Left renal pelvis (tissue), 4 donors: ENCODE measurements at places on chromosomes 5 and 9. TPM values are rescaled to one million over a fixed set of nuclear protein-coding genes. Genes with fewer than 3 reads are reported as not detected.

Gene LRRC19
- 14.9 TPM for polyA plus RNA-seq

Gene CCL21
- 8.0 TPM for polyA plus RNA-seq

Gene SLC44A1
- polyA plus RNA-seq = 33.4 TPM

Gene NEURL1B
- polyA plus RNA-seq = 16.1 TPM

Gene TNFSF8
- polyA plus RNA-seq = 0.41 TPM

Gene SPINK7
- 0.19 TPM for polyA plus RNA-seq

Gene MSX2
- polyA plus RNA-seq = 0.70 TPM

Gene WNT8A
- polyA plus RNA-seq = not detected

Gene TPPP
- polyA plus RNA-seq = 3.9 TPM

GRCh38 chr9:5559659-5560058, 49.3 kb downstream of the PDCD1LG2 start:
- DNase-seq = no peak

GRCh38 chr9:19386502-19387044, 6.5 kb upstream of the RPS6 start:
- no peak for DNase-seq

DNA sequence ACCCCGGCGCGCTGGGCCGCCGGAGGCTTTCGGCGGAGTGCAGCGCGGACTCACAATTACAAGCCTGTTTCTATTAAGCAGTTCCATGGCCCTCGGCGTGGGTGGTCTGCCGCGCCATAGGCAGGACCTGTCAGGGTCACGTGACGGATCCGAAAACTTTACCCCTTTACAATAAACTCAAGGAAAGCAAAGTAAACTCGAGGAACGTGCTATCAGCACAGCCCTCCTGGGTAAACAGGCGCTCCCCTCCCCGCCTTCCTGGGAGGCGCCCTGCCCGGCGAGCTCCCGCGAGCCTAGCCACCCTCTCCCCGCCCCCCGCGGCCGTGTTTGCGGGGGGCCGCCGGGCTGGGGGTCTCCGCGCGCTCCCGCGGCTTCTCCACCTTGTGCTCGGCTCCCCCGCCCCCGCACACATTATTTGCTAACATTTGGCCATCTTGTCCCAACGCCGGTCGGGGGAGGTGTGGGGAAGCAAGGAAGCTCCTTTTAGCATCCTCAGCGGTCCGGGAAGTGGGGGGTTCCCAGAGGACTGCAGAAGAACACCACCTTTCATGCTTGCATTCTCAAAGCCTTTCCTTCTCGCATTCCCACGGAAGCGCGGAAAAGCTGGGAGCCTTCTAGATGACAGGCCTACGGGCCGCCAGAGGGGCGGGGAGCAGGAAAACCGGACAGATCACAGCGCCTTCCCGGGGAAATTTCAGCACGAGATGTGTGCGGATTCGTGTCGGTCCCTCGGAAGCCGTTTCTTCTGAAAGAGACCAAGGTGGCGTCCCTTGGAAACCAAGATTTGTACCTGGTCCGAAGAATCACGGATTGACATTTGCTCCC, at the start of gene PTCH1:
Gene PTCH1 (minus strand): TSS at position 238 of the 825 bp plus-strand sequence.
- DNase-seq = no peak

- DNase-seq = peak; percentile 22
These were observed 684 bp upstream of the MED7 start for GRCh38 chr5:157143127-157143971.

GRCh38 chr9:129347316-129348120, 169.5 kb upstream of the IER5L start:
- no peak for DNase-seq

GRCh38 chr5:167489202-167489601, 802.2 kb upstream of the WWC1 start:
- DNase-seq = no peak

GRCh38 chr9:13090628-13091027, 188.9 kb downstream of the MPDZ start:
- DNase-seq = no peak

- DNase-seq = no peak
These were observed 19.4 kb downstream of the SPACA9 start for GRCh38 chr9:132898051-132898450.

DNA sequence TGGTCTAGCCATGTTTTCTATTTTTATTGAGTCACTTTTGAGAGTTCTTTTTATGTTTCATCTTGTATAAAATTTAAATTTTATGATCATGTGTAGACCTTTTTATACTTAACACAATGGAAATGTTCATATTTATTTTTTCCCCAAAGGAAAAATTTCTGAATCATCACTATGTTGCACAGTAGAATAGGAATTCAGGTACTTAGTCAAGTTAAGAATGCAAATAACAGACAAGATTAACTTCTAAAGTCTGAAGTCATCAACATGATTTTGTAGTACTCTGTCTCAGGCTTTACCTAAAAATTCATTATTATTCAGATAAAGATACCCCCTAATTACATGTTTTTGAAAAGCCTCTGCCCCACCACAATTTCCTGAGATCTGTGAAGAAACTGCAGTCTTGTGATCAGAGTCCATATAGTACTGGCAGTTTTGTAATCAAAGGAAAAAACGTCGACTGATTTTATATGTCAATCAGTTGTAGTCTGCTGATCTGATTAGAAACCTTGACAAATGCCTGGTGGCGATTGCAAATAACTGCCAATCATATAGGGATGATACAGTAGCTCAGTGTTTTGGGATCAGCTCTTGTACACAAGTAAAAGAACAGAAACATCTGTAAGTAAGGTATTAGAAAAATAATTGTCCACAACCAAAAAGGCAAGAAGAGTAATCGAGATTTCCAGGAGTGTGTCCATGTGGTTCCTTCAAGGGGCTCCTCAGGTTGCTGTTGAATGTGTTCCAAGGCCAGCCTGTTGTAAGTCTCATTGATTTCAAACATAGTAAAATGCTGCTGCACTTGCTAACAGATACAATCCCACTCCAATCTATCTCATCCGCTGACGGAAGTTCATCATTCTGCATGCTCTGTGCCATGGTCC, 352.4 kb downstream of the ARRDC3 start:
- no peak for DNase-seq

GRCh38 chr9:86351880-86352279, 2.3 kb downstream of the TUT7 start:
- DNase-seq = no peak

GRCh38 chr5:20605732-20606525, 617.9 kb upstream of the CDH18 start:
- no peak for DNase-seq

- no peak for DNase-seq
These were observed 414.7 kb upstream of the CCNG1 start for GRCh38 chr5:163022582-163023128.

GRCh38 chr5:406041-406440, 36.9 kb upstream of the EXOC3 start:
- no peak for DNase-seq

DNA sequence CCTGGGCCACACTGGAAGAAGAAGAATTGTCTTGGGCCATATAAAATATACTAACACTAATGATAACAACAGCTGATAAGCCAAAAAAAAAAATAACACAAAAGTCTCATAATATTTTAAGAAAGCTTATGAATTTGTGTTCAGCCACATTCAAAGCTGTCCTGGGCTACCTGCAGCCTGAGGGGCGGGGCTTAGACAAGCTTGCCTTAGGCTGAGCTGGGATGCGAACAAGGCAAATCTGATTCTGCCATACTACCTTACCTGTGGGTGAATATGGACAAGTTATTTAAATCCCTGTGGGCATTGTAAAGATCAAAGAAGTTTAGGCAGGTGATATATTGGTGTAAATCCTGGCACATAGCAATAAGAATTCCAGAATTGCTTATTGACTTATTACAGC, 212.3 kb upstream of the ATP10B start:
- DNase-seq = no peak

DNA sequence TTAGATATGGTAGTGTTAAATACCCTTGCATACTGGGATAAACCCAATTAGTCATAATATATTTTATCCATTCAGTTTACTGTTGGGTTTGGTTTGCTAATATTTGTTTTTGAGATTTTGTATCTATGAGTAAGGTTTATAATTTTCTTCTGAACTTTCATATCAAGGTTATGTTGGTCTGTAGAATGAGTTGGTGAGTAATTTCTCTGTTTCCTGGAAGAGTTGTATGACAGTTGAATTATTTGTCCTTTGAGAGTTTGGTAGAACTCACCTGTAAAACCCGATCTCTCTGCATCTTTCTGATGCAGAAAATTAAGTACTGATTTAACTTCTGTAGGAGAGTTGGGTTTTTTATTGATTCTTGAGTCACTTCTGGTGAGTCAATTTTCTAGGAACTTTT, 20.4 kb downstream of the DDX4 start:
- no peak for DNase-seq

DNA sequence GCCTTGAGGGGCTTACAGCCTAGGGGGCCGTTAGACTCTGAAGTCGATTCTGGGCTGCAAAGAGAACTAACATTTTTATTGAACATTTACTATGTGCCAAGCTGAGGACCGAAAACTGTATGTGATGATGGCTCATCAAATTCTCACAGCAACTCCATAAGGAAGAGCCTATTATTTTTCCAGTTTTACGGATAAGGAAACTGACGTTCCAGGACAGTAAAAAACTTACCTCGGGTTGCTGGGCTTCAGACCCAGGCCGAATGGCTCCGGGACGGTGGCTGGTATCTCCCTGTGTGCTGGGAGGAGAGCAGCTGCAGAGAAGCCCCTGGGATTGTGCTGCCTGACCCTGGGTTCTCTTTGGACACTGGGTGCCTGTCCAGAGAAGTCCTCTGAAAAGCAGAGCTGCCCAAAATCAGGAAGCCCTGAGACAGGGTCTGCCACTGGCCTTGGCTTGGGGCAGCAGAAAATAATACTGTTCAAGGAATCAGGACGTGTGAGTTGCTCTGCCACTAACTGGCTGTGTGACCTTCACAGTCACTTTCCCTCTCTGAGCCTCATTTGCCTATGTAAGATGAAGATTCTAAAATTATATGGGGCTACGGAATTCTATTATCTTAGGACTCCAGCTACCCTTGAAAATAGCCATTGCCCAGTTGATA, 116.3 kb upstream of the CPEB4 start:
- no peak for DNase-seq

GRCh38 chr9:12085399-12085798, 607.8 kb upstream of the TYRP1 start:
- DNase-seq = no peak

DNA sequence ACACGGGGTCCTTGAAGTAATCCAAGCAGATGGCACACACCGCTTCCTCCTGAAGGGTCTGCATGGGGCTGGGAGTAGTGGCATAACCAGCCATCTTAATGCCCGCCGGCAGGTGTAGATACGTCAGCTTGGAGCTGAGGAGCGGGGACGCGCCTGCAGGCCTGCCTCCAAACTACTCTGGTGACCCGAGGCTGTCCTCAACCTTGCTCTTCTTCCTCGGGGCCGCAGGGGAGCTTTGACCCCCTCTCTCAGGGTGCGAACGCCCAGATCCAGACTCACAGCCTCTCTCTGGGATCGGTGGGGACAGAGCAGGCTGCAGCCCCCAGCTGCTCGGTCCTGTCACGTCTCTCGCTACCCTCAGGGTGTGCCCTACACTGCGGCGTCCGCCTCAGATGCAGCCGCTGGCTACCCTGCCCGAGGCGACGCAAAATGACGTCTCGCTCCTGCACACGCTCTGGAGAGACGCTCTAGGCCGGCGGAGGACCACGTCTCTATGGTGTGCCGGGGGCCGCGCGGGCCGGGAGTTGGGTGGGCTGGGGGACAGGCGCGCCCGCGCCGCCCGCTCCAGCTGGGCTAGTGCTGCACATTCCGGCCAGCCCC, at the start of gene TRIM52:
Gene TRIM52 (minus strand): TSS at position 424 of the 600 bp plus-strand sequence. CDS start 330 bp downstream, at position 94.
- DNase-seq = peak; percentile 84

DNA sequence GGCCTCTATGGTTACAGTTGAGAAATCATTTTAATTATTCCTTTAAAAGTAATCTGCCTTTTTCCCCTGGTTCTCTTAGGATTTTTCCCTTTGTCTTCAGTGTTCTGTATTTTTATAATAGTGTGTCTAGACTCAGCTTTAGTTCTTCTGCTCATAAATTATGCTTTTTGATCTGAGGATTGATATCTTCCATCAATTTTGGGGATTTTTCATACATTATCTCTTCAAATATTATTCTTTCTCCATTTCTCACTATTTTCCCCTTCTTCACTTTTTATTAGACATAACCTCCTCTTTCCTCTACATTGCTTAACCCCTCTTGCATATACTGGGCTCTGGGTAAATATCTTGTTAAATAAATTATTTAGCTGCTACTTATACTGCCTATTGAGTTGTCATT, 36.3 kb upstream of the IL13 start:
- no peak for DNase-seq

- DNase-seq = no peak
These were observed 156.1 kb upstream of the NTRK2 start for GRCh38 chr9:84513473-84513872.

- DNase-seq = no peak
These were observed 5.2 kb upstream of the SLC22A5 start for GRCh38 chr5:132364319-132364718.

- DNase-seq = no peak
These were observed 22.3 kb upstream of the TTLL11 start for GRCh38 chr9:122115176-122116035.

GRCh38 chr5:2686321-2687124, 65.0 kb downstream of the IRX2 start:
- no peak for DNase-seq

DNA sequence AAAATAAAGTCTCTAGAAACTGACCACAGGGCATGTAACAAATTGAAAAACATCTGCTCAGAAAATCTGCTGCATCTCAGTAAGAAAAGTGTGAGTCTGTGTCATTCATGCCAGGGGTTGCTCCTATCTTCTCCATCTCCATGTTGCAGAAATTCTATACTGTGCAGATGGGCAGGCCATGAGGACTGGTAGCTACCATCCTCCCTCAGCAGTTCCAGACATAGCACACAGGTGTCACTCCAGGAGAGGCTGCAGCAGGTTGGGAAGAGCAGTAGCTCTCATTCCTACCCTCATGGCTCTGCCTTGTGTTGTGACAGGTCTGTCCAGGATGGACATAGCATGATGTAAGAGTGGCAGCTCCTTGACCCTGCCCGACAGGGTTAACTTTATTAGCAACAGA, 173.4 kb downstream of the NDUFS4 start:
- no peak for DNase-seq

DNA sequence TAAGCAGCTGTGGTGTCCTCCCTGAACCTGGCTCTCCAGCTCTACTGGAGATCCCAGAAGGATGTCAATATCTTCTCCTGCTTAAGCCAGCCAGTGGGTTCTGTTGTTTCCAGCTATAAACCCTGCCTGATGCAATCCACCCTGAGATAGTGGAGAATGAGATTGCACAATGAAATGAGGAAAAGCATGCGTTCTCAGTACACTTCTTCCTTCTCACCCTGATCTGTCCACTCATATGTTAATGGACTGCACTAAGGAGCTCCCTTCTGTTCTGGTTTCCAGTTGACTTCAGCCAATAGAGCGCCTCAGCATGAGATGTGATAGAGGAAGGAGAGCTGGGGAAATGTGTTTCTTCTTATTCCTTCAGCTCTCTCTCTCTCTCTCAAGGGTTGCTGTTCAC, 40.0 kb upstream of the CDH6 start:
- no peak for DNase-seq

- no peak for DNase-seq
These were observed 120.2 kb upstream of the CCDC152 start for GRCh38 chr5:42636425-42636824.

GRCh38 chr5:141493500-141494422, 4.9 kb downstream of the PCDHGC5 start:
- no peak for DNase-seq
